ENCODE measurements at places on chromosomes 12 and 14. TPM values are rescaled to one million over a fixed set of nuclear protein-coding genes. Genes with fewer than 3 reads are reported as not detected.

Gene ANO4
- not detected for polyA plus RNA-seq

Gene KRT78
- not detected for polyA plus RNA-seq

Gene LAG3
- not detected for polyA plus RNA-seq

Gene ASCL4
- not detected for polyA plus RNA-seq

Gene ACSM4
- polyA plus RNA-seq = not detected

GRCh38 chr14:23729720-23730387 is 93.7 kb downstream of the DHRS2 start:
- no peak for DNase-seq

GRCh38 chr12:131041216-131041967 is 87.7 kb downstream of the ADGRD1 start:
- no peak for DNase-seq

DNA sequence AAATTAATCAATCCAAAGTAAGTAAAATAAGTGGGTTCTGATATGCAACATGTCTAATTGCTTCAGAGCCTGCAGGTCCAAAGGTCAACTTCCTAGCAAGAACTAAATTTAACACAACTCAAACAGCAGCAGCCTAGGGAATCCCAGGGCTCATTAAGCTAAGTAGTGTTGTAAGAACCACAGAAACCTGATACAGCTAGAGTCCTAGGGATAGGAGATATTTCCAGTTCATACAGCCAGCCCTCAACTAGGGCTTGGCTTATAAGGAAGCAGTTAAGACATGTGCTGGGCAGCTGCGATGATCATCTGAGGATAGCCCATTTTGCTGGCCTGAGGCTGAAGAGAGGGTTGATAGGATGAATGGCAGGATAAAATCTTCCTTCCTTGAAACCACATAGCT is at the start of gene OR4Q3:
Gene OR4Q3 (plus strand): TSS at position 316 of the 400 bp plus-strand sequence.
- no peak for DNase-seq

GRCh38 chr12:91249518-91250272 is 67.1 kb upstream of the DCN start:
- DNase-seq = no peak

DNA sequence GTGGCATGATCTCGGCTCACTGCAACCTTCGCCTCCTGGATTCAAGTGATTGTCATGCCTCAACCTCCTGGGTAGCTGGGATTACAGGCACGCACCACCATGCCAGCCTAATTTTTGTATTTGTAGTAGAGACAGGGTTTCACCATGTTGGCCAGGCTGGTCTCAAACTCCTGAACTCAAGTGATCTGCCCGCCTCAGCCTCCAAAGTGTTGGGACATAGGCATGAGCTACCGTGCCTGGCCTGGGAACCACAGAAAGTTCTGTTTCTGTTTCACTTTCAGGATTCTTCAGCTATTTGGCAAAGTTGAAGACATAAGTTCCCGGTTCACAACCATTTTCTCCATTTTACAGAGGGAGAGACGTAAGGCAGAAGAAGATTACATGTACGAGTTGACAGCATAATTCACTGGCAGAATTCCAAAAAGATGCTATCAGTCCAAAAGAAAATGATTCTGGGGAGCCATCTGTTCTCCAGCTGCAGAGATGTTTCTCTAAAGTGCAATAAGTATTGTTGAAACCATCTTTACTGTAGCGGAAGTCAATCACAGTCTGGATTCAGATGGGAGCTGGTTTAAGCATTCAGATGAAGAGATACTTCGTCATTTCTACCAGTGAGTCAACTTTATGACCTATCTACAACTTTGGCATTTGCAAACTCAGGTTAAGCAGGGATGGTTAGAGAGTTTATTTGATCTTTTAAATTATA is 8.1 kb upstream of the RNF34 start:
- peak; percentile 74 for DNase-seq
